ENCODE measurements at places on chromosomes 7 and 10.

- no peak for DNase-seq
Observed at GRCh38 chr10:110758128-110758765, 113.5 kb upstream of the PDCD4 start.

DNA sequence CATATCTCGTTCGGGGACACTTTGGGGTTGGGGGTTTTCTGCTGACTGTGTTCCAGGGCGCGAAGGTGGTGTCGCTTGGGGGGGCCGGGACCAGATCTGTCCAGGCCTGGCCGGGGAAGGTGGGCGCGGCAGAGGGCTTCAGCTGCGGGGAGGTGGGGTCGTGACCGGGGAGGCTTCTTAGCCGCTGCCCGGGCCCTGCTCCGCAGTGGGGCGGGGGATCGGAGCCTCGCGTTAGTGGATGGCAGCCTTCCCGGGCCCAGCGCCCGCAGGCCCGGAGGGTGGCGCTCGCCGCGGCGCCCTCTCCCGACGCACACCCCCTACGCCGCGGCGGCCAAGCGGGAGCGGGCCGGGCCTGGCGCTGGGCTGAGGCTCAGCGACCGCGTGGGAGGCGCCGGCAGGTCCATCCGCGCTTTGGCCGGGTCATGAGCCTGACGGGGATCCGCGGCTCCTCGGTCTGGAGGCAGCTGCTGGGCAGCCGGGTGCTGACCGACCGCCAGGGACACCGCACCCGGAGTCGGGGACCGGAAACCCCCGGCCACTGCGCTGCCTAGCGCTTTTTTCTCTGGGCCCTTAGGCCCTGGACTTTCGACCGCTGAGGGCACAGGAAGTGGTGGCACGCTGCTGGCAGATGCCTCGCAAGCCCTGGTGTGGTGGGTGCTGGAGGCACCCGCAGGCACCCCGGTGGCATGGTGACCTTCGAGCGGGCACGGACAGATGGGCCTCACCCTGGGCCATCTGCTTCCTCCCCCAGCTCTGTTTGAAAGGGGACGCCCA is 1.2 kb downstream of the AGAP3 start:
- no peak for DNase-seq

DNA sequence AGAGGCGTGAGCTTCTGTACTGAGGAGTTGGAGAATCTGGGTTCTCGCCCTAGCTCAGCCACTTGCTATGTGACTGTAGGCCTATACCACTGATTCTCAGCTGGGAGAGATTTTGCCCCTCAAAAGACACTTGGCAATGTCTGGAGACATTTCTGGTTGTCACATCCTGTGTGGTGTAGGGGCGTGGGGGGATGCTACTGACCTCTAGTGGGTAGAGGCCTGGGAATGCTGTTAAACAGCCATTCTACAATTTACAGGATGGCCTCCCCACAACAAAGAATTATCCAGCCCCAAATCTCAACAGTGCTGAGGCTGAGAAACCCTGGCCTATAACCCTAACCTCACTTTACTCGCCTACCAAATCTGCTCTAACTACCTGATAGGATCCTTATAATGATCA is 58.8 kb upstream of the GAD2 start:
- DNase-seq: peak; percentile 41

DNA sequence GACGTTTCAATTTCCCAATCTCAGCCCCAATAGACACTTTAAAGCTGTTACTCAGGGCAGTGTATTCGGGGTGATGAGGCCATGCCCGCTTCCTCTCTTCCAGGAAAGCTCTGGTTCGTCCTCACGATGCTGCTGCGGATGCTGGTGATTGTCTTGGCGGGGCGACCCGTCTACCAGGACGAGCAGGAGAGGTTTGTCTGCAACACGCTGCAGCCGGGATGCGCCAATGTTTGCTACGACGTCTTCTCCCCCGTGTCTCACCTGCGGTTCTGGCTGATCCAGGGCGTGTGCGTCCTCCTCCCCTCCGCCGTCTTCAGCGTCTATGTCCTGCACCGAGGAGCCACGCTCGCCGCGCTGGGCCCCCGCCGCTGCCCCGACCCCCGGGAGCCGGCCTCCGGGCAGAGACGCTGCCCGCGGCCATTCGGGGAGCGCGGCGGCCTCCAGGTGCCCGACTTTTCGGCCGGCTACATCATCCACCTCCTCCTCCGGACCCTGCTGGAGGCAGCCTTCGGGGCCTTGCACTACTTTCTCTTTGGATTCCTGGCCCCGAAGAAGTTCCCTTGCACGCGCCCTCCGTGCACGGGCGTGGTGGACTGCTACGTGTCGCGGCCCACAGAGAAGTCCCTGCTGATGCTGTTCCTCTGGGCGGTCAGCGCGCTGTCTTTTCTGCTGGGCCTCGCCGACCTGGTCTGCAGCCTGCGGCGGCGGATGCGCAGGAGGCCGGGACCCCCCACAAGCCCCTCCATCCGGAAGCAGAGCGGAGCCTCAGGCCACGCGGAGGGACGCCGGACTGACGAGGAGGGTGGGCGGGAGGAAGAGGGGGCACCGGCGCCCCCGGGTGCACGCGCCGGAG is 2.6 kb downstream of the GJD4 start:
- DNase-seq: no peak

- no peak for DNase-seq
Observed at GRCh38 chr7:149644754-149645153, 128.6 kb downstream of the ZNF467 start.

GRCh38 chr7:123797673-123798531 is 47.1 kb upstream of the HYAL4 start:
- DNase-seq: peak; percentile 63

- no peak for DNase-seq
Observed at GRCh38 chr10:35364808-35365207, 28.5 kb downstream of the CCNY start.

DNA sequence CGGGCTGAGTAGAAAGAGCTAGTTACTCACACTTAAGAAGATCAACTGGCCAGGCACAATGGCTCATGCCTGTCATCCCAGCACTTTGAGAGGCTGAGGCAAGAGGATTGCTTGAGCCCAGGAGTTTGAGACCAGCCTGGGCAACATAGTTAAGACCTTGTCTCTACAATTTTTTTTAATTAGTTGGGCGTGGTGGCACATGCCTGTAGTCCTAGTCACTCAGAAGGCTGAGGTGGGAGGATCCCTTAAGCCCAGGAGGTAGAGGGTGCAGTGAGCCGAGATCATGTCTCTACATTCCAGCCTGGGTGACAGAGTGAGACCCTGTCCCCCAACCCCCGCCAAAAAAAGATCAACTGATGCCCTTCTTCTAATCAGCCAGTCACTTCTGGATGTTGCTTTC is 74.6 kb upstream of the ATP6V0A4 start:
- no peak for DNase-seq

DNA sequence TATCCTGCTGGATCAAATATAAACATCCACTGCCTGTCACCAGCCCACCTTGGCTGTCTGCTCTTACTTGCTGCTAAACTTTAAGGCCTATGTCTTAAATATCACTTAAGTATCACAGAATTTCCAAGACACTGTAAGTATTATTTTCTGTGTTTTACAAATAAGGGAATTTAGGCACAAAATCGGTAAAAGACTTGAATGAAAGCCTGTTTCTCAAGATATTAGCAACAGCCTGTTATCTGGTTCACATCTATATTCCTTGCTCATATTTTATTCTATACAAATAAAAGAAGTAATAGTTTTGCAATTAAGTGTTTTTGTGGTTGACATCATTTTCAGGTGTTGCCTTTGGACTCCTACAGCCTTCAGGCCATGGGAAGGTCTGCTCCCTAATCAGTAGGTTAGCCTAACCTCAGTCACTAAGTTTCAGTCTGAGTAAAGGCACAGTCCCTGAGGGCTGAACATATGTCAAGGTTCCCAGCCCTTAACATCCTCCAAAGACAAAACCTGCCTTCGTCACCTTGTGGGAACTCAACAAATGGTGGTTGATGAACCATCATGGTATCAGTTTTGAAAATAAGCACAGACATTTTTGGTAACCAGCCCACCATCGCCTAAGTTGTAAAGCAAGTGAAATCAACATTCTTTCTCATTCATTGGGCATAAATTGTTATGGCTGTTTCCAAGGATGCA is 127.1 kb downstream of the CREB5 start:
- no peak for DNase-seq

GRCh38 chr10:91096274-91096673 is 124.2 kb upstream of the PCGF5 start:
- DNase-seq: no peak
